ENCODE measurements at places on chromosomes 3 and 15.

DNA sequence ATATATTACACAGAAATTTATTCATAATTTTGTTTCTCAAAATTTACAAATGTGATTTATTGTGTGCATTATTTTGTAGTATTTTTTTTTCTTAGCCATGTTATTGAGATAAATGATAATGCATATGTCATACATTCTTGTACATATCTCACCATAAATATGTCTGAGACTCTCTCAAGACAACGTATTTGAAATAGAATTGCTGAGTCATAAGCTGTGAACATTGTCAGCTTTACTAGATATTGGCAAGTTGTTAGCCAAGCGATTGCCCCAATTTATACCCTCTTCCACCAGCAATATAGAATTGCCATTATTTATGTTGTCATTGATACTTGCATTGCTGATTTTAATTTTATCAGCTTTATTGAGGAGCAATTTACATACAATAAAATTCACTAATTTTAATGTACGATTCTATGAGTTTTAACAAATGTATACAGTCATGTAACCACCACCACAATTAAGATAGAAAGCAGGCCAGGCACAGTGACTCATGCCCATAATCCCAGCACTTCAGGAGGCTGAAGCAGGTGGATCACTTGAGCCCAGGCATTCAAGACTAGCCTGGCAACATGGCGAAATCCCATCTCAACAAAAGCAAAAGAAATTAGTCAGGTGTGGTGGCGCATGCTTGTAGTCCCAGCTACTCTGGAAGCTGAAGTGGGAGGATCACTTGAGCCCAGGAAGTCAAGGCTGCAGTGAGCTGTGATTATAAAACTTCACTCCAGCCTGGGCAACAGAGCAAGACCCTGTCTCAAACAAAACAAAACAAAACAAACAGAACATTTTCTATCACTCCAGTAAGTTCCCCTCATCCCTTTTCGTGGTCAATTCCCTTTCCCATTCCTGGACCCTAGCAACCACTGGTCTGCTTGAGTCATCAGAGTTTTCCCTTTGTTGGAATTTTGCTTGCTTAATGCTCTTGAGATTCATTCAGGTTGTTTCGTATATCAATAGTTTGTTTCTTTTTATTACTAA is 373.1 kb downstream of the MFSD1 start:
- DNase-seq: no peak

DNA sequence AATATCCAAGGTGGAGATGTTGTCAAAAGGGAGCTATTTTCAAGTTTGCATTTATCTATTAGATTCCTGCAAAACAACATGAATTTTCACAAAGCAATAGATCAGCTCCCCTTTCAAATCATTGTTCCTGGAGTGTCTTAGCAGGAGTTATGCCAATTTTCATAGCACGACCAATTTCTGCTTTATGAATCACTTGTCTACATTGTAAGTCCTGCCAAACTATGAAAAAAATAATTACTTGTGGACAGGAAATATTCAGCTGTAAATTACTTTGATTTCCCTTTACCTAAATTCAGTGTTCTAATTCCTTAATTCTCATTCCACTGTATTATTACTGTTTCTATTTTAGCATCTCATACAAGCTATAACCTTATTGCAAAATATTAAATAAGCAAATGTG is 1289.6 kb downstream of the NSUN3 start:
- no peak for DNase-seq

DNA sequence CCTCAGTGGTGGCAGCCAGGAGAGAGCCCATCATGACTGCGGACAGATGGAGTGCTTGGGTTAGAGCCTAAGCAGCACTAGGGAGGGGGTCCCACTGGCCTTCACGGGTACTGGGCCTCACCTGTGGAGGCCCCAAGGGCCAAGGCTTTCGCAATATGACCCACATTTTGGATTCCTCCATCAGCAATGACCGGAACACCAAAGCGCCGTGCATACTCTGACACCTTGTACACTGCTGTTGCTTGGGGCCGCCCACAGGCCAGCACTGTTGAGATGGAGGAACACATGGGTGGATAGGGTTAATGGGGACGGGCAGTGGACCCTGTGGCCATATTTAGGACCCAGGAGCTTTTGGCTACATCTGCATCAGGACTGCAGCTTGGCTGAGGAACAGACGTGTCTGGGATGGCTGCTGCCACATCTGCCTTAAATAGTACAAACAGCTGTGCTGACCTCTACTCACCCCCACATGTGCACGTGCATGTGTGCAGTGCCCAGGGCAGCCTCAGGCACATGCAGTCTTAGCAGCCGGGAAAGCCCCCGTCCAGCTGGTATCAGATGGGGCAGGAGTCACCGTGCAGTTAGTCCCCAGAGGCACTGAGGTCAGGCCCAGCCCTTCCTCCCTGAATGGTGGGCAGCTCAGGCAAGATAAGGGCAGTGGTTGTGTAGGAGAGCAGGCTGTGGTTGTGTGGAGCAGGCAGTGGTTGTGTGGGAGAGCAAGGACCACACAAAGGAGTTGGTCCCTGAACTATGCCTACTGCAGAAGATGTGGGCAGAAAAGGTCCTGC is 3.3 kb downstream of the NDUFAF3 start:
- DNase-seq: no peak

DNA sequence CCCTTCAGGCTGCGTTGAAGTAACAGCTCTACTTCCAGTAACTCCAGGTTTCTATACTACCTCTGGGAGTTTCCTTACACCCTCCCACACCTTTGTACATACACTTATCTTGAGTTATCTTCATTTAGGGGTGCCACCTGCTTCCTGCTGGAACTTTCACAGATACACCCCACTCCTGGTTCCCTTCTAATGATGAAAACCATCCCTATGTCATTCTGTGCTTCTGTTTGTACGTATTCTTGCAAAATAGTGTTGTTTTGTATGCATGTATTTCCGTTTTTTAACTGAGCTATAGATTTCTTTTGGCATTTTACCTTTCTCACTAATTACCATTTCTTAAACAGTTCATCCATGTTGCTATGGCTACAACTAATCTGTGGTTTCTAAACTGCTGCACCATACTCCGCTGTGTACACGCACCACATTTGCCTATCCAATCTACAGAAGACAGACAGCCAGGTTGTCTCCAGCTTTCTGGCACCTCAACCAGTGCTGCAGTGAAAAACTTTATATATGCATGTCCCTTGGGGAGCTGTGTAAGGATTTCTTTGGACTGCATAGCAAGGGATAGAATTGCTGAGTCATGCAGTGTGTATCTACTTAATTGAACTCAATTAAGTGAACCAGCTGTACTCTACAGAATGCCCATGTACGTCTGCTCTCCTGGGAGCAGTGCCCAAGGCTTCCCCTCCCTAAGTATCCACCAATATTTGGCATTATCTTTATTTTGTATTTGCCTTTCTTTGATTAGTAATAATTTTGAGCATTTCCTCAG is 61.4 kb upstream of the ST8SIA2 start:
- no peak for DNase-seq

GRCh38 chr3:20326541-20326940 is 140.5 kb upstream of the SGO1 start:
- no peak for DNase-seq

- no peak for DNase-seq
Measured at GRCh38 chr3:138051947-138052802, 42.2 kb downstream of the CLDN18 start.

DNA sequence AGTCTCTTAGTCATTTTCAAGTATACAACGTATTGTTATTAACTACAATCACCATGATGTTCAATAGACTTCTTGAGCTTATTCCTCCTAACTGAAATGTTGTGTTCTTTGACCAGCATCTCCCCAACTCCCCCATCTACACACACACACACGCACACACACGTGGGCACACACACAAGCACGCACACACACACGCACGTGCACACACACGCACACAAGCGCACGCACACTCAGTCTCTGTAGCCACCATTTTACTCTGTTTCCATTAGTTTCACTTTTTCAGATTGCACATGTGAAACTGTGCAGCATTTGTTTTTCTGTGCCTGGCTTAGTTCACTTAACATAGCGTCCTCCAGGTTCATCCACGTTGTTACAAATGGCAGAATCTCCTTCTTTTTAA is 247.0 kb downstream of the XXYLT1 start:
- DNase-seq: no peak
